Lower lobe of right lung (tissue), 2 donors: ENCODE measurements at places on chromosomes 1 and 21. TPM values are rescaled to one million over a fixed set of nuclear protein-coding genes. Genes with fewer than 3 reads are reported as not detected.

GRCh38 chr1:184388971-184389370, 2.1 kb downstream of the C1orf21 start:
- H3K36me3 ChIP-seq: no peaks in the 10 kb centered on the region
- H3K27me3 ChIP-seq: no peaks in the 10 kb centered on the region

HCRTR1 gene
- total RNA-seq: not detected

GRCh38 chr1:71964188-71964587, 318.2 kb downstream of the NEGR1 start:
- H3K36me3 ChIP-seq: no peaks in the 10 kb centered on the region
- DNase-seq: no peak
- no peaks in the 10 kb centered on the region for H3K4me1 ChIP-seq

DNA sequence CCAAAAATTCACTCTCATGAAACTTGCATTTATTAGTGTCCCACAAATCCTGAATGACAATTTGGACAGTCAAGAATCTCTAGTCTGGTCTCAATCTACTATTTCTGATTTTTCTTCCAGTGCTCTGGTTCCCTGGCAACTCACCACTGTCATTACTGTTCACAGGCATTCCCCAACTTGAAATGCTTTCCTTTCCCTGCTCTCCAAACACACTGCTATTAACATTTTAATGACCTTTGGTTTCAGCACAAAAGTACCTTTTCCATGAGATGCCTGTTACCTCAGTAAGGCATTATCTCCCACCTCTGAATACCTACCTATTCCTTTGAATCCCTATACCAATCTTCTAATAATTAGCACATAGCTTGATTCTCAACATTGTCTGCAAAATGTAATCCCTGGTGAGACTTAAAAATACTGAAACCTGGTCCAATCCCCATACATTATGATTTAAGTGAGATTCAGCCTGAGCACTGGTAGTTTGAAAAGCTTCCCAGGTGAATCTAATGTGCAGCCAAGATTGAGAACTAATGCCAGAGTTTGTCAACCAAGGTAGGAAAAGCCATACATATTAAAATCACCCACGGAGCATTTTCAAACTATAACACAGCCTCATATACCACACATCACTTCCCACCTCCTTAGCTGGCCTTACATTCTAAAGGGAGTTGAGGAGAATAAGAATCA, 11.7 kb upstream of the ANGPTL3 start:
- no peak overlapping the region for H3K27ac ChIP-seq
- peaks cover 12% of the 10 kb centered on the region for H3K36me3 ChIP-seq
- no peaks in the 10 kb centered on the region for H3K27me3 ChIP-seq

- no peaks in the 10 kb centered on the region for H3K4me1 ChIP-seq
- no peaks in the 10 kb centered on the region for H3K36me3 ChIP-seq
- no peak overlapping the region for H3K27ac ChIP-seq
- H3K27me3 ChIP-seq: no peaks in the 10 kb centered on the region
Measured at GRCh38 chr1:223886516-223886921, 40.8 kb upstream of the TP53BP2 start.

RAP1GAP gene
- 33.7 TPM for total RNA-seq

OR2M3 gene
- not detected for total RNA-seq

GRCh38 chr1:179234863-179235262, 5.4 kb upstream of the ABL2 start:
- H3K27ac ChIP-seq: no peak overlapping the region
- no peak for DNase-seq
- no peaks in the 10 kb centered on the region for H3K36me3 ChIP-seq

DNA sequence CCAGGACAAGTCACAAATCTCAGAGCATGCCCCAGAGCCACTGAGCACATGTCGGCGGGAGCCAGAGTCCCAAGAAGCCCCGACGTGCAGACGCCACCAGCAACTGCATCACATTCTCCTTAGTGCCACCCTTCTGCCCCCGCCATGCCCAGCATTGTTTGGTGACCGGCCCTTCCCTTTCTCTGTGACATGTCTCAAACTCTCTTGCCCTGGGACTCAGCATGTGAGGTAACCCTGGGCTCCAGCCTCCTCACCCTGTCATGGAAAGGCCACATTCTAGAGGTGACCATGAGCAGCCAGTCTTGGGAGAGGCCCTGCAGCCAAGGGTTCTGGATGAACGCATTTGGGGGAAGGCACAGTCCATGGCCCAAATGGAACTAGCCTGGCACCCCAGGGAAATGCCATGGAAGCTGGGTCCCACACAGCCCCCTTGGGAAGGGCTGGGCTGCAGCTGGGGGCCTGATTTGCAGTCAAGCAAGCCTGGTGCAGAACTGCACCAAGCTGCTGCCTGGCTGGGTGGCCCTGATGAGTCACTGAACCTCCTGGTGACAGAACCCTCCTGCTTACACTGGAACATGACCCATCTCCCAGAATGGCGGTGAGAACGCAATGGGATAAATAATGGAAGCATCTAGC, 94.4 kb downstream of the ITPKB start:
- H3K36me3 ChIP-seq: peaks cover 69% of the 10 kb centered on the region
- no peak overlapping the region for H3K27ac ChIP-seq
- H3K4me1 ChIP-seq: peaks cover 25% of the 10 kb centered on the region
- H3K4me3 ChIP-seq: no peak overlapping the region

- H3K4me1 ChIP-seq: no peaks in the 10 kb centered on the region
- no peak overlapping the region for H3K27ac ChIP-seq
- no peak for DNase-seq
- no peak overlapping the region for H3K4me3 ChIP-seq
- peaks cover 6% of the 10 kb centered on the region for H3K27me3 ChIP-seq
Measured at GRCh38 chr1:5758859-5759578, 233.2 kb downstream of the NPHP4 start.

SLC2A5 gene
- 1.7 TPM for total RNA-seq

GRCh38 chr1:52558941-52559340, 6.0 kb upstream of the TUT4 start:
- H3K4me3 ChIP-seq: no peak overlapping the region
- no peak overlapping the region for H3K27ac ChIP-seq
- no peaks in the 10 kb centered on the region for H3K36me3 ChIP-seq
- peaks cover 8% of the 10 kb centered on the region for H3K4me1 ChIP-seq

DNA sequence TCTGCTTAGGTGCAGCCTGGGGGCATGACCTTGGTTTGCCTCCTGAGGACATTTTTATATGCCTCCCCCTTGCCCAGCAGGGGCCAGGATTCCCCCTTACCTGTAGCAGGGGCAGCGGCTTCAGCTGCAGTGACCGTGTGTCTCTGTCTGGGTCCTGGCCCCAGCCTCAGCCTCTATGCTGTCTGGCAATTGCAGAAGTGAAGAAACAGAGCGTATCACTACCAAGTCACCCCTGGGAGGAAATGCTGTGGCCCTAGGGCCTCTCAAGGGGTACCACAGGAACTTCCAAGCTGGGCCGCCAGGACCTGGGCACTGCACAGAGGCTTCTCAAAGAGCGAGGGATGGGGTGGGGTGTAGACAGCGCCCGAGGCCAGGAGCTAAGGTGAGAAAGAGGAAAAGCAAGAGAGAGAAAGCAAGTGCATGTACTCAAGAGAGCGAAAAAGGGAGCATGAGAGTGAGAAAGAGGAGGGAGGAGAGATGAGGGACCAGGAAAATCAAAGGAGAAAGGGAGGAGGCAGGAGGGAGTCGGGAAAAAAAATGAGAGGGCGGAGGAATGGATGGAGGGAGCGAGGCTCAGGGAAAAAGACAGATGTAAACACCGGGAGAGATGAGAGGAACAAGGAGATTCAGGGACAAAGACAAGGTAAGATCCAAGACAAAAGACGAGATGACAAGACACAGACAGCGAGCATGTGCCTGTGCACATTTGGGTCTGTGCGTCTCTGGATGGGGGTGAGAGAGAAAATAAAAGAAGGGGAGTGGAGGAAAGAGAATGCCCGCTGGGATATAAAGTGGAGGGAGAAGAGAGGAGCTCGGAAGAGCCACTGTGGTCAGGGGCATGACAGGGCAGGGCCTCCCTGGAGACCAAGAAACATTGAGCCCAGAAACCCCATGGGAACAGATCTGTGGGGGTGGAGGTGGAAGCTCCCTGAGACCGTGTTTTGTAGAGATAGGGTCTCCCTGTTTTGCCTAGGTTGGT, at the start of gene PTAFR:
Gene PTAFR (minus strand): TSS at position 199 of the 979 bp plus-strand sequence. CDS start 25,669 bp downstream, outside the sequence.
- peak within 1 kb of the TSS; percentile 77 for H3K27ac ChIP-seq
- no peaks in the 10 kb centered on the region for H3K27me3 ChIP-seq
- peak within 1 kb of the TSS; percentile 48 for H3K4me3 ChIP-seq
- H3K4me1 ChIP-seq: peaks cover 27% of the 10 kb centered on the region
- DNase-seq: peak; percentile 76

DNA sequence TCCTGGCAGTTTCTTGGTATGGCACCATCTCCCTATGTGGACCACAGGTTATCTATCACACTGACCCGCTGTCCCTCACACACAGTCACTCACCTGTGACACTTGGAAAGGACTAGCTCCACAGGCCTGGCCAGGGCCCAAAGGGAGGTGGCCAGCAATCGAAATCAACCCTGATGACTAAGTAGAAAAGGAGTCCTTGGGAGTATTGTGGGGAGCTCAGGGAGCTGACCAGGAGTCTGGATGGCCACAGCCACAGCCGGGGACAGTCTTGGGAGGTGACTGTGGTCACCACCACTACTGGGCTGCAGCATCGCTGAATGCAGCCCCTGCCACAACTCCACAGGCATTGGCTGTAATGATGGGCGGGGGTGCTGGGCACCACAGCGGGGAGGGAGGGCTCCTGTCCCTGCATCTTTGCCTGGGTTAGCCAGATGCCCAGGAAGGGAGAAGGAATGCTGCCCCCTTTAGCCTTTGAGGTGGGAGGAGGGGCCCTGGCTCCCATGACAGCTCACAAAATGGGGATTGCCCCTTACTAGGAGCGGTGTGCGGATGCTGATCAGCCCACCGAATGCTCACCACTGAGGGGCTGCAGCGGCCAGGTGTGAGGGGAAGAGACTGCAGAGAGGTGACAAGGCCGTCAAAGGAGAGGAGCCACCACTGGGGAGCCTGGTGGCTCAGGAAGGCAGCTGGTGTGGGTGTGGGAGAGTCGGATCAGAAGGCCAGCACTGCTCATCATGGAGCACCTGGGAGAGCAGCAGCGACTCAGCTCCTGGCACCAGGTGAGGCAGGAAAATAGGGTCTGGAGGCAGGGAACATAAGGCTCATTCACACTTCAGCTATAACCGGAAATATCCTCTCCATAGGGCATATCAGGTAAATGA, 61.3 kb downstream of the H3-3A start:
- no peak overlapping the region for H3K27ac ChIP-seq
- no peak overlapping the region for H3K4me3 ChIP-seq
- no peaks in the 10 kb centered on the region for H3K27me3 ChIP-seq
- no peaks in the 10 kb centered on the region for H3K36me3 ChIP-seq

NR5A2 gene
- total RNA-seq: 1.4 TPM

GRCh38 chr1:225378880-225379279, 49.0 kb downstream of the LBR start:
- H3K4me3 ChIP-seq: no peak overlapping the region
- H3K36me3 ChIP-seq: no peaks in the 10 kb centered on the region
- H3K27ac ChIP-seq: no peak overlapping the region

DNA sequence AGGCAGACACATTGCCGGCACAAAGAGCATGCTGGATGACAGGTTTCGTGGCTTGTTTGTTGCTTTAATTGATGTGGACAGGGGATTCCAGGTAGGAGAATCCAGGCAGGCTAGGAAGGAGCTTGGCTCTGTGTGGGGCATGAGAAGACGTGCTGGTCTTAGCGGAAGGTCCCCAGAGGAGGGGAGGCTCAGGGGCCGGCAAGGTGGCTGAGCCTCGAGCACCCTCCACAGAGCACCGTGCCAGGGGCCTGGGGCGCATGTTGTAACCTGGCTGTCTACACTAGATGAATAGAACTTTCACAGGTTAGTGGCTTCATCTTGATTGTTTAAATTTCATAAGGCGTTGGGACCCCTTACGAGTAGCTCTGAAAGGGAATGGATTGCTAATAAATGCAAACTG, 223.1 kb downstream of the CAMTA1 start:
- no peaks in the 10 kb centered on the region for H3K27me3 ChIP-seq
- H3K27ac ChIP-seq: no peak overlapping the region
- H3K4me1 ChIP-seq: no peaks in the 10 kb centered on the region
- no peak overlapping the region for H3K4me3 ChIP-seq
- no peak for DNase-seq
- no peaks in the 10 kb centered on the region for H3K36me3 ChIP-seq

DNA sequence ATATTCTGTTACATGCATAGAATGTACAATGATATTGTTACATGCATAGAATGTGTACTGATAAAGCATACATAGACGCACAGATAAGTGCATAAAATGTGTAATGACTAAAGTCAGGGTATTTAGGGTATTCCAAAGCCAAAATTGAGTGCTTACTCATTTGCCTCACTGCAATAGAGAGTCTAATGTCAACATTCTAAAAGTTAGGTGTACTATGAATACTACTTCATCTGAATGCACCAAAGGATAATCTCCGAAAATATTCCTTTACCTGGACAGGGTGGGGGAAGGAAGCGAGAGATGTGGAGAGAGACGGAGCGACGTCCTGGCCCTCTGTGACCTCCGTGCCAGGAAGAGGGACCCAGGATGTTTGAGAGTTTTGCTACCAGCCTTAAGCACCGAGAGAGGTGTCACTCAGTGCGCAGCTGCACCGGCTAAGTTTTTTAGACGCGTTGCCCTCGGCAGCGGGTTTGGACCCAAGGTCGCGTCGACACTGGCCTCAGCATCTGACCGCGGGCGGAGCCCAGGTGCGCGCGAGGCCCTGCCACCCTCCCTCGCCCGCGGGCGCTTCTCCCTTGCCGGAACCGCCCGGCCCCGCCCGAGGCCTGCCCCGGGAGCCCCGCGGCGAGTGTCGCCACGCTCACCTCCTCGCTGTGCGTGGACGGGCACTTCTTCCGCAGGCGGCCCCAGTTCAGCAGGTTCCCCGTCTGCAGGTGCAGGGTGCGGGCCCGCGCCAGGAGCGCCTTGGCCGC, 660 bp downstream of the GCLM start:
- H3K27ac ChIP-seq: peak overlapping the region; percentile 89
- no peaks in the 10 kb centered on the region for H3K36me3 ChIP-seq
- no peaks in the 10 kb centered on the region for H3K27me3 ChIP-seq
- H3K4me3 ChIP-seq: peak overlapping the region; percentile 91
- DNase-seq: peak; percentile 77
- H3K4me1 ChIP-seq: peaks cover 23% of the 10 kb centered on the region

DNA sequence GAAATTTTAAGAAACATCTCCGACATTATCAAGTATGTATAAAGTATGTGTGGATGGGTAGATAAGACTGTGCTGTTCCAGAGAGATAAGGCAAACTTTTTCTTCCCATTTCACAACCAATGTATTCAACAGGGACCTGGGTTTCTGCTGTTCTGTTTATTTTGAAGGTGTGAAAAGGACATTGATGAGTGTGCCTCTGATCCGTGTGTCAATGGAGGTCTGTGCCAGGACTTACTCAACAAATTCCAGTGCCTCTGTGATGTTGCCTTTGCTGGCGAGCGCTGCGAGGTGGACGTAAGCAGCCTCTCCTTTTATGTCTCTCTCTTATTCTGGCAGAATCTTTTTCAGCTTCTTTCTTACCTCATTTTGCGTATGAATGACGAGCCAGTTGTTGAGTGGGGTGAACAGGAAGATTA, 174.0 kb downstream of the CRB1 start:
- no peaks in the 10 kb centered on the region for H3K4me1 ChIP-seq
- H3K27ac ChIP-seq: no peak overlapping the region
- no peak for DNase-seq
- peaks cover 5% of the 10 kb centered on the region for H3K27me3 ChIP-seq

DNA sequence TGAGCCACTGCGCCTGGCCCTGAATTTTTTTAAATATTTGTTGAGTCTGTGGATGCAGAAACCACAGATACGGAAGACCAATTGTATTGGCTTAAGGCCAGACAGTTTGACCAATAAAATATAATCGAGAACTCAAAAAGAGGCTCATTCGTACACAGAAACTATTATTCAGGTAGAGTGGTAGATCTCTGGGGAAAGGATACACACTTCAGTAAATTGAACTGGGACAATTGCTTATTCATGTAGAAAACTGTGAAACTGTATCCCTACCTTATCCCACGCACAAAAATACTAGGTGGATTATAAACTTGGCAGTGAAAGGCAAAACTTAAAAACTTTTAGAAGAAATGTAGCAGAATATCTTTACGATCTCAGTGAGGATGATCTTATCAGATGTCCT, 25.0 kb upstream of the SHE start:
- H3K27ac ChIP-seq: no peak overlapping the region
- H3K27me3 ChIP-seq: no peaks in the 10 kb centered on the region
